ENCODE measurements at places on chromosomes 4 and X. TPM values are rescaled to one million over a fixed set of nuclear protein-coding genes. Genes with fewer than 3 reads are reported as not detected.

The NPY1R gene
- total RNA-seq = not detected

The TMPRSS11D gene
- under 0.01 TPM for total RNA-seq

The EVC2 gene
- total RNA-seq = 6.3 TPM

The SRPX gene
- 99.4 TPM for total RNA-seq

The DGAT2L6 gene
- total RNA-seq = not detected

The CSAG1 gene
- not detected for total RNA-seq

The PLP1 gene
- total RNA-seq = not detected

The NONO gene
- 309 TPM for total RNA-seq

The ANK2 gene
- total RNA-seq = 35.1 TPM

The FGD1 gene
- total RNA-seq = 1.1 TPM

The HTN1 gene
- not detected for total RNA-seq

The SULT1B1 gene
- total RNA-seq = 8.3 TPM

The TLR3 gene
- 0.40 TPM for total RNA-seq

The MAGEA10 gene
- not detected for total RNA-seq

The KLF8 gene
- total RNA-seq = 0.22 TPM

The PAGE2B gene
- not detected for total RNA-seq

The SMIM10L2A gene
- 0.65 TPM for total RNA-seq

The MAGEC3 gene
- not detected for total RNA-seq

The FGF2 gene
- total RNA-seq = 7.6 TPM

The VEGFC gene
- 2.4 TPM for total RNA-seq

The MECP2 gene
- 20.2 TPM for total RNA-seq

The HTT gene
- 34.3 TPM for total RNA-seq

The FRMPD3 gene
- not detected for total RNA-seq

The FAM114A1 gene
- 56.9 TPM for total RNA-seq

The PABPC5 gene
- 1.6 TPM for total RNA-seq

The FAM241A gene
- total RNA-seq = 8.1 TPM

The CXorf51A gene
- total RNA-seq = not detected

The SPANXC gene
- total RNA-seq = not detected

The WNK3 gene
- 0.22 TPM for total RNA-seq

The NUDT10 gene
- total RNA-seq = not detected

The FAM149A gene
- total RNA-seq = not detected

The TMEM150C gene
- 3.3 TPM for total RNA-seq

The DRP2 gene
- not detected for total RNA-seq

The DHX15 gene
- 105 TPM for total RNA-seq

The PRKG2 gene
- total RNA-seq = not detected

The SCML1 gene
- total RNA-seq = 4.1 TPM

The TEX13B gene
- not detected for total RNA-seq

The TLR10 gene
- total RNA-seq = not detected

The TMSB15A gene
- total RNA-seq = 1.1 TPM

The PDE6B gene
- 7.5 TPM for total RNA-seq

The CMC4 gene
- 13.3 TPM for total RNA-seq

The PABPC1L2A gene
- total RNA-seq = not detected

The IL21 gene
- total RNA-seq = not detected

The CHRDL1 gene
- not detected for total RNA-seq

The GPR119 gene
- not detected for total RNA-seq

The TRPC3 gene
- total RNA-seq = not detected

The PHKA1 gene
- 3.9 TPM for total RNA-seq

The KLB gene
- total RNA-seq = under 0.01 TPM

The NUDT11 gene
- total RNA-seq = 0.60 TPM

The S100G gene
- not detected for total RNA-seq

The CYSLTR1 gene
- total RNA-seq = not detected

The ITM2A gene
- 25.4 TPM for total RNA-seq

The RBMX gene
- 124 TPM for total RNA-seq

The ZNF157 gene
- total RNA-seq = not detected

The ARX gene
- total RNA-seq = not detected

The CT45A2 gene
- total RNA-seq = not detected

The UNC5C gene
- under 0.01 TPM for total RNA-seq

The ALG13 gene
- total RNA-seq = 42.3 TPM

The LANCL3 gene
- total RNA-seq = under 0.01 TPM

Data from lung microvascular endothelial cell (primary cell).